Naive B cell (primary cell): ENCODE measurements at places on chromosomes 7 and 10.

DNA sequence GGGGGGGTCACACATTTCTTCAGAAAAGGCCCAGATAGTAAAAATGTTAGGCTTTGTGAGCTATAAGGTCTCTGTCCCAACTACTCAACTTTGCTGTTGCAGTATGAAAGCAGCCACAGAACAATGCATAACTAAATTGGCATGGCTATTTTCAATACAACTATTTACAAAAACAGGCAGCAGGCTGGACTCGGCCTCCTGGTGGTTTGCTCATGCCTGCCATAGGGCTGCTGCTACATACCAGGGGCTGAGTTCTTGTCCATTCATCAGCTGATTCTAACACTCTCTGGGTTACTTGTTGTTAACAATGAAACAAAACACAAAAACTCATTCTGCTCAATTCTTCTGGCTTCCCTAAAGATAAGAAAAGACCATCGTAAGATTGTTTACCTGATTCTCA, 109.4 kb upstream of the ADAM12 start:
- no peak for DNase-seq

- DNase-seq: no peak
Measured at GRCh38 chr10:104928734-104929133, 287.6 kb downstream of the SORCS3 start.

- DNase-seq: no peak
Measured at GRCh38 chr10:43177595-43177994, 39.4 kb downstream of the CSGALNACT2 start.

- DNase-seq: no peak
Measured at GRCh38 chr7:46989247-46989646, 592.7 kb downstream of the TNS3 start.

GRCh38 chr7:157016352-157017041, 6.0 kb upstream of the MNX1 start:
- DNase-seq: no peak

GRCh38 chr7:134186027-134186426, 58.9 kb downstream of the LRGUK start:
- DNase-seq: no peak
